Left lung (tissue), 14 donors: ENCODE measurements at places on chromosomes 16 and 17. TPM values are rescaled to one million over a fixed set of nuclear protein-coding genes. Genes with fewer than 3 reads are reported as not detected.

EPX gene
- total RNA-seq = not detected

TBC1D3C gene
- not detected for total RNA-seq

KRT20 gene
- total RNA-seq = not detected

CDRT15L2 gene
- total RNA-seq = not detected

ZNF18 gene
- 7.0 TPM for total RNA-seq

GRCh38 chr16:81214745-81215166 is 23.7 kb upstream of the BCO1 start:
- no peak for DNase-seq
- H3K4me3 ChIP-seq = no peak overlapping the region
- H3K27ac ChIP-seq = no peak overlapping the region
- H3K27me3 ChIP-seq = no peaks in the 10 kb centered on the region
- H3K36me3 ChIP-seq = no peaks in the 10 kb centered on the region

DNA sequence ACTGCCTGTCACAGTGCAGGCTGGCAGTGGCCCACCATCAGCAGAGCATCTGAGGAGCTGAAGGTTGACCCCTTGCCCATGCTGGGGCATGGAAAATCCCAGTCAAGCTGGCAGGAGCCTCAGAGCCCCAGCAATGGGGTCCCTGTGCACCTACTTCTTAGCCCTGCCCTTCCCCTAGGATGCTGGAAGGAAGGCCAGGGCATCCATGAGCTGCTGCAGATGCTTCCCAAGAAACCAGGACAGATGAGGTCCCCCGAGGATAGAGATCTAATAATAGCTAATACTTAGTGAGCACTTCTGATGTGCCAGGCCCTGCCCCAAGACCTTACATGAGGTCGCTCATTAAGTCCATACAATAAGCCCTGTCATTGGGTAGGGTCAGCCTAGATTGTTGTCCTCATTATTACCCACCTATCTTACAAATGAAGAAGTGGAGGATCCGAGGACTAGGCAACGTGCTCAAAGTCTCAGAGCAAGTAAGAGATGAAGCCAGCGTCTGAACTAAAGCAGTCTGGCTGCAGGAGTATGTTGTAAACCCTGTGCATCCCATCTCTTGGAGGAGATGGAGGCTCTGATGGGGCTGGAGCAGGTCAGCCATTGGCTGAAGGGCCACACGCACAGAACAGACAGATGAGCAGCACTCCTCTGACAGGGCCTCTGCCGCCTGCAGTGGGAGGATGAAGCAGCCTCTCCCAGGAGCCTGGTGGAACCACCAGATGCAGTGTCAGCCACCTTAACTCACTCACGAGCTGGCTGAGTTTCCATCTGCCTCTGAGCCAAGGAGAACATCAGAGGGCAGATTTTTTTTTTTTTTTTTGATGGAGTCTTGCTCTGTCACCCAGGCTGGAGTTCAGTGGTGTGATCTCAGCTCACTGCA is 175.4 kb downstream of the WSCD1 start:
- H3K36me3 ChIP-seq = no peaks in the 10 kb centered on the region
- no peak overlapping the region for H3K27ac ChIP-seq
- DNase-seq = no peak
- H3K4me3 ChIP-seq = no peak overlapping the region

DNA sequence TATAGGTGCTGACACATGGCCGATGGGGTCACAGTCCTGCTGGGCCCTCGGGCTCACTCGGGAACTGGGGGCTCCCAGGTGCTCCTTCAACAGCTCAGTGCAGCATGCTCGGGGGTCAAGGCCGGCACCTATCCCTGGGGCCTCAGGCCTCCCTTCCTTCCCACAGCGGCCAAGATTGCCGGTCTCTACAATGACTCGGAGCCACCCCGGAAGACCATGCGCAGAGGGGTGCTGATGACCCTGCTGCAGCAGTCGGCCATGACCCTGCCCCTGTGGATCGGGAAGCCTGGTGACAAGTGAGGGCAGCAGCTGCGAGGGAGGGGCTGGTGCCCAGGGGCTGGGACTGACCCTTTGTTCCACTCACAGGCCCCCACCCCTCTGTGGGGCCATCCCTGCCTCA is 6.9 kb downstream of the SULT1A2 start:
- DNase-seq = no peak
- no peak overlapping the region for H3K27ac ChIP-seq
- H3K36me3 ChIP-seq = no peaks in the 10 kb centered on the region
- H3K4me3 ChIP-seq = no peak overlapping the region
- H3K4me1 ChIP-seq = no peaks in the 10 kb centered on the region

GRCh38 chr17:39071573-39071972 is 79.9 kb downstream of the PLXDC1 start:
- DNase-seq = no peak
- no peak overlapping the region for H3K4me3 ChIP-seq
- no peaks in the 10 kb centered on the region for H3K27me3 ChIP-seq

GRCh38 chr16:2035431-2036199 is 8.9 kb downstream of the NHERF2 start:
- peaks cover 28% of the 10 kb centered on the region for H3K36me3 ChIP-seq
- peak; percentile 89 for DNase-seq
- H3K4me1 ChIP-seq = peaks cover 85% of the 10 kb centered on the region
- H3K27me3 ChIP-seq = no peaks in the 10 kb centered on the region

GRCh38 chr16:82699711-82700495 is 73.1 kb downstream of the CDH13 start:
- peaks cover 3% of the 10 kb centered on the region for H3K4me1 ChIP-seq
- no peak overlapping the region for H3K27ac ChIP-seq
- H3K27me3 ChIP-seq = no peaks in the 10 kb centered on the region
- H3K36me3 ChIP-seq = no peaks in the 10 kb centered on the region
- DNase-seq = no peak

- H3K4me1 ChIP-seq = no peaks in the 10 kb centered on the region
- H3K27me3 ChIP-seq = peaks cover 37% of the 10 kb centered on the region
- no peak overlapping the region for H3K27ac ChIP-seq
Observed at GRCh38 chr16:9012848-9013507, 49.3 kb upstream of the USP7 start.

DNA sequence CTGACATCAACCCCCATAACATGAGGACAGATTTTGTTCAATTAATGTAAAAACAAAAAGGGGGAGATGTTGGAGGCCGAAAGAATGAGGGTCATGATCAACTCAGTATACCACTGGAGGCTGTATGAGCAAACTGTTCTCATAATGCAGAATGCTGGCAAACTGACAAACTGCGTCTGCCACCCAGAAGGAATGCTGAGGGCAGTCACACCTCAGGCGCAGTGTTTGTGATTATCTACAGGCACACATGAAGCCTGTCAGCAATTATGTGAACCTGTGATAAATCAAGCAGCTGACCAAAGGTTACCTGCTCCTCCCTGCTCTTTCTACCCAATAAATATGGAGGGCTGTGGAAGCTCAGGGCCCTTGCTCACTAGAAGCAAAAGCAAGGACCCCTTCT is 27.3 kb downstream of the CD300LG start:
- H3K27ac ChIP-seq = no peak overlapping the region
- H3K4me3 ChIP-seq = no peak overlapping the region
- no peaks in the 10 kb centered on the region for H3K36me3 ChIP-seq
- H3K27me3 ChIP-seq = no peaks in the 10 kb centered on the region

- no peaks in the 10 kb centered on the region for H3K36me3 ChIP-seq
- no peak for DNase-seq
- no peak overlapping the region for H3K27ac ChIP-seq
Observed at GRCh38 chr16:53022374-53022773, 30.3 kb downstream of the CHD9NB start.

GRCh38 chr17:80089762-80090161 is 11.6 kb upstream of the GAA start:
- no peaks in the 10 kb centered on the region for H3K36me3 ChIP-seq
- H3K27ac ChIP-seq = no peak overlapping the region
- peaks cover 27% of the 10 kb centered on the region for H3K4me1 ChIP-seq
- no peaks in the 10 kb centered on the region for H3K27me3 ChIP-seq
- no peak overlapping the region for H3K4me3 ChIP-seq

DNA sequence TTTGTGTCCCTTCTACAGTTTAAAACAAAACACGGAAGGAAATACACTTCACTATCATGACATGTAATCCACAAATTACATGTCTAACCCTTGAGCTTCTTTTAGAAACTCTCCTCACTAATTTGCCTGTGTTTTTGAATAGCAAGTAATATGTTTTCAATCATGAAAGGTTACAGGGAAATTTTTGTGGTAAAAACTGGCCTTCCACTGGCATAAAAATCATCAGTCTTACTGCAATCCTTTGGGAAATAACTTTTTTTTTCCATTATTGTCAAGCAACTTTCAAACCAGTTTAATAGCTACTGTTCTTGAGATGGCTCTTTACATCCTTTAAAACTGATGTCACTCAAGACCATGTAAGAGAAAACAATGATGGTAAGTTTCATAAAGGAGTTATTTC is 27.0 kb downstream of the MYO1D start:
- no peak for DNase-seq
- H3K27ac ChIP-seq = no peak overlapping the region
- no peak overlapping the region for H3K4me3 ChIP-seq
- H3K4me1 ChIP-seq = no peaks in the 10 kb centered on the region
- H3K36me3 ChIP-seq = no peaks in the 10 kb centered on the region
- no peaks in the 10 kb centered on the region for H3K27me3 ChIP-seq

DNA sequence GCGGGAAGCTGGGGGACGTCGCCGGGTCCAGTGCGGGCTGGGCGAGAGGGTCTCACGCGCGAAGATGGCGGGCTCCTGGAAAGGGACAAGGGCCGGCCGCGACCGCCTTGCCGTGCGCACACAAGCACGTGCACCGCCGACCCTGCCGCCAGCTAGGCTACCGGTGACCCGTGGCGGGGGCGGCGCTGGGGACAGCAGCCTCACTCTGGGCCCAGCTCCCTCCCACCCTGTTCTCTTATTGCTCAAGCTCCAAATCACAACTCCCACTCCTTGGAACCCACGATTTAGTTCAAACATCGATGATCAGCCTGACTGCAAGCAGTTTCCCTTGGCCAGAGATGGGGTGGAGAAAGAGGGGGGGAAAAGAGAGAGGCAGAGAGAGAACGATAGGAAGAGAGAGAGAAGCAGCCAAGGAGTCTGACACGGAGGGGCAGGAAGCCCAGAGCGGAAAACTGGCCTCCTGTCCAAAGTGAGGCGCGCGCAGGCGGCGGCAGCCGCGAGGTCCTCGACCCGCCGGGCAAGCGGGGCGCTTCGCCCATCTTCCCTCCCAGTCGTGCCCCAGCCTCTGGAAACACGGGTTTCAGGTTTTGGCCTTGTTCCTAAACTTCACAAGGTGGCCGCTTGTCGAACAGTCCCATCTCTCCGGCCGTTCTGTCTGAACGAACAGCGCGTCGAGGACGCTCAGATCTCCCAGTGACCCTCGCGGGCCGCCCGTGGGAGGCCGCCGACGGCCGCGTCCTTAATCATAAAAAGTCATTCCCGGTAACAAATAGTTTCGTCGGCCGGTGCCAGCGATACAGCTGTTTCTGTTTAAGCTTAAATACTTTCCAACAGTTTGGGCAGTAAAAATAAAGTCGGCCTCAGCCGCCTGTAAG is 1.7 kb upstream of the CBX8 start:
- H3K4me3 ChIP-seq = peak overlapping the region; percentile 42
- peak; percentile 78 for DNase-seq

DNA sequence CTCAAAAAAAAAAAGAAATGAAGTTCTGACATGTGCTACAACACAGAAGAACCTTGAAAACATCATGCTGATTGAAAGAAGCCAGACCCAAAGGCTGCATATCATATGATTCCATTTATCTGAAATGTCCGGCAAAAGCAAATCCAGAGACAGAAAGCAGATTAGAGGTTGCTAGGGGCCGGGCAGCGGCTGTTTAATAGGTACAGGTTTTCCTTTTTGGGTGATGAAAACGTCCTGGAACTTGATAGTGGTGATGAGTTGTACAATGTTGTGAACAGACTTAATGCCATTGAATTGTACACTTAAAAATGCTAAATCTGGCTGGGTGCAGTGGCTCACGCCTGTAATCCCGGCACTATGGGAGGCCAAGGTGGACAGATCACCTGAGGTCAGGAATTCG is 166.5 kb downstream of the NTN1 start:
- no peaks in the 10 kb centered on the region for H3K4me1 ChIP-seq
- DNase-seq = no peak
- no peak overlapping the region for H3K27ac ChIP-seq
- no peaks in the 10 kb centered on the region for H3K27me3 ChIP-seq

GRCh38 chr17:1627982-1628855 is at the start of gene SLC43A2:
SLC43A2 (minus strand) TSS chr17:1628834; CDS start chr17:1627874, 960 bp downstream.
- no peaks in the 10 kb centered on the region for H3K27me3 ChIP-seq
- peaks cover 26% of the 10 kb centered on the region for H3K4me1 ChIP-seq
- H3K36me3 ChIP-seq = peaks cover 16% of the 10 kb centered on the region

GRCh38 chr17:40437095-40437732 is 6.0 kb upstream of the IGFBP4 start:
- H3K27me3 ChIP-seq = peaks cover 3% of the 10 kb centered on the region
- H3K4me1 ChIP-seq = peaks cover 15% of the 10 kb centered on the region
- H3K27ac ChIP-seq = no peak overlapping the region
- H3K36me3 ChIP-seq = no peaks in the 10 kb centered on the region

DNA sequence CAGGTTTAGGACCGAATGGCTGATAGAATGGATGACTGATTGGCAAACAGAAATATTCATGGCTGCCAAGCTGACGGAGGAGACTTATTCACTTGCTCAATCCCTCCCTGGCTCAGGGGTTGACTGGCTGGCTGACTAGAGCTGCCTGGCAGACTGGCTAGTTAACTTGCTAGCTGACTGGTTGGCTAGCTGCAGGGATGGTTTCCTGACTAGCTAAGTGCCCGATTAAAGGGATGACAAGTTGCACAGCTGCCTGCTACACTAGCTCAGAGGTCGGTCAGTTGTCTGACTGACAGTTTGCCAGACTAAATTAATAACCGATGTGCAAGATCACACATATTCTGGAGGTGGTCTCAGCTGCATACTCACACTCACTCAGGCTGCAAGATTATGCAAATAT is 1208.4 kb upstream of the CDH8 start:
- H3K27ac ChIP-seq = no peak overlapping the region
- no peaks in the 10 kb centered on the region for H3K4me1 ChIP-seq
- H3K27me3 ChIP-seq = no peaks in the 10 kb centered on the region
- no peaks in the 10 kb centered on the region for H3K36me3 ChIP-seq

GRCh38 chr17:34249478-34249877 is 5.6 kb upstream of the CCL2 start:
- H3K4me1 ChIP-seq = peaks cover 97% of the 10 kb centered on the region
- no peaks in the 10 kb centered on the region for H3K36me3 ChIP-seq
- no peaks in the 10 kb centered on the region for H3K27me3 ChIP-seq
- DNase-seq = peak; percentile 71
- H3K27ac ChIP-seq = peak overlapping the region; percentile 49

GRCh38 chr17:75341784-75342486 is 52.7 kb upstream of the SLC25A19 start:
- no peaks in the 10 kb centered on the region for H3K27me3 ChIP-seq
- no peaks in the 10 kb centered on the region for H3K36me3 ChIP-seq
- H3K27ac ChIP-seq = peak overlapping the region; percentile 28
- DNase-seq = no peak
- no peak overlapping the region for H3K4me3 ChIP-seq

GRCh38 chr16:61471737-61472136 is 564.5 kb downstream of the CDH8 start:
- no peaks in the 10 kb centered on the region for H3K27me3 ChIP-seq
- H3K27ac ChIP-seq = no peak overlapping the region
- no peaks in the 10 kb centered on the region for H3K36me3 ChIP-seq
